COLO829 (cell line): ENCODE measurements at places on chromosomes 16 and 17.

GRCh38 chr17:71032746-71033273 is 863.5 kb downstream of the KCNJ2 start:
- no peak for DNase-seq

- DNase-seq = no peak
Observed at GRCh38 chr16:35370617-35371016, 1911.2 kb downstream of the TP53TG3F start.

DNA sequence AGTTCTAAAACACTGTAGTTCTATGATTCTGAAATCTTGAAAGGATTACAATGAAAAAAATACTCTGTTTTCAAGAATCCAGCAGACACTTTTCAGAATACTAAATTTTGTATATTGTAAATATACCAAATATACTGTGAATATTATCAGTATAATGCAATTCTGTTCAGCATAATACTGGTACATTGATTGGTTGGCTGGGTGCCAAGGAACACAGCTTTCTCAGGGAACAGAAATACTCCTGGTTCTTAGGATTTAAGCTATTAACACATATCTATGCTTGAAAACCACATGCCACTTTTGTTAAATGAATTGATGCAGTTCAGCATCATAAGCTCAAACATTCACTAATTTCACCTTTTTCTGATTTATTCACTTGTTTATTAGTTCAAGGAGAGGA is 2.5 kb upstream of the GINS3 start:
- DNase-seq = no peak

DNA sequence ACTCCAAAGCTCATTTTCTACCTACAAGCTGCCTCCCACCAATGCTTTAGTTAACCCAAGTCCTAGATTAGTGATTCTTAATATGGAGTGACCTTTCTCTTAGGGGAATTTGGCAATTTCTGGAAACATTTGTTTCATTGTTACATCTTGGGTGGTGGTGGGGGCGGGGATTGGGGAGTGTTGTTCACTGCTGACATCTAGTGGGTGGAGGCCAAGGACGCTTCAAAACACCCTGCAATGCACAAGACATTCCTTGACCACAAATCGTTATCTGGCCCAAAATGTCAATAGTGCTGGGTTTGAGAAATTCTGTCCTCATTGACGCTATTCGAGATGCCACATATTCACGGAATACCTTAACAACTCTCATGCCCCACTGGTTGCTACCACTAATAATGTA is 282.9 kb downstream of the RBFOX1 start:
- no peak for DNase-seq

DNA sequence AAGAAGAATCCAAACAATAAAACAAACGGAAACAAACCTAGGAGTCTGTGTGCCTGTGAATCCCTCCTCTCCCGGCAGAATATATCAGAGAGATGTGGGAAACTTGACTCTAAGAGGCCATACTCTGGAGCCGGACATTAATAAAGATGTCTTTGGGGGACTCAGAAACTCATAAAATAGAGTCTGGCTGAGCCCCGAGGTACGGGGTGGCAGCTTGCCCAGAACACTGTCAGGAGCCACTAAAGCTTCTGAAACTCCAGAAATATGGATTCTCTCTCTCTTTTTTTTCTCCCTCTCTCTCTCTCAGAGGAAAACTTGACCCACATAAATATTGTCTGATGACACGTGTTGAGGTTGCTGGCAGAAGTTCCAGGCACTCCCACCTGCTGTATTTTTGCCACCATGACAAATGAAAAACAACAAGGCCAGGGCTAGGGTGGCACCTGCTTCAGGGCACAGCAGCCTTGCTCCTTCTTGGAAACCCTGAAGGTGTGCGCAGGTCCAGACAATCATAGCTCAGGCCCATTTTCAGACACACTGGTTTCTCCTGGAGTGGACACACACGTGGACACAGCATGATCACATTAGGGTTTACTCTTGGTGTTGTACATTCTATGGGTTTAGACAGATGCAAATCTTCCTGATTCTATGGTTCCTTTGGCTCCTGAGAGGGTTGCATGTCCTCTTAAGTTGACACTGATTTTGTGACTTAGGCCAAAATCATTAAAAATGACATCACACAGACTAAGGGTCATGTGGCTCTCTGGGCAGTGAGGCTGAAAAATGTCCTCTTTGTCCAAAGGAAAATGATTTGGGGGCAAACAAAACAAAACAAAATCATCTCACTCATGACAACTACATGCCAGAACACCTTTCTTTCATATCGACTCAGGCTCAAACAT is 282.6 kb upstream of the IRX3 start:
- no peak for DNase-seq

GRCh38 chr16:30063278-30063892 is 2.2 kb upstream of the ALDOA start:
- DNase-seq = no peak

DNA sequence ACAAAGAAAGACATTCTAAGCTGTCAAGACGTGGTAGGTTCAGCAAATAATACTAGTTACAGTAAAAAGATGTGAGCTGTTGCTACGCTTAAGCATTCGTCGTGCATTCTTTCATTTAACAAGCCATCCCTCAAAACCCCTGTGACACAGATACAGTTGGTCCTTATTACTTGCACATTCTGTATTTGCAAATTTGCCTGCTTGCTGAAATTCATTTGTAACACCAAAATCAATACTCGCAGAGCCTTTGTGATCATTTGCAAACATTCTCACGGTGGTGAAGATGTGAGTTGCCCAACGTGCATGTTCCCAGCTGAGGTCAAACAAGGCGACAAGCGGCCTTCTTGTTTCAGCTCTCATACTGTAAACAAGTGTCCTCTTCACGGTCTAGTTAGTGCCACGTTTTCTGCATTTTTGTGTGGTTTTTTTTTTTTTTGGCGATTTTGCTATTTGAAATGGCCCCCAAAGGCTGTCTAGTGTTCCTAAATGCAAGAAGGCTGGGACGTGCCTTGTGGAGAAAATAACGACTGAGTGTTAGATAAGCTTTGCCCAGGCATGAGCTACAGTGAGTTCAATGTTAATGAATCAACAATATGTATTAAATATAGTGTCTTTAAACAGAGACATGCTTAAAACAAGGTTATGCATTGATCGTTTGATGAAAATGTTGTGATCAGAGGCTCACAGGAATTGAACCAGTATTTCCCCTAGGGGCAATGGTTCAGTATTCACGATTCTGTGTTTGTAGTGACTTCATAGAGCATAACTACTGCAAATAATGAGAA is 84.1 kb downstream of the RAB11FIP4 start:
- DNase-seq = no peak

- no peak for DNase-seq
Observed at GRCh38 chr17:50318501-50319285, 27.2 kb upstream of the XYLT2 start.

DNA sequence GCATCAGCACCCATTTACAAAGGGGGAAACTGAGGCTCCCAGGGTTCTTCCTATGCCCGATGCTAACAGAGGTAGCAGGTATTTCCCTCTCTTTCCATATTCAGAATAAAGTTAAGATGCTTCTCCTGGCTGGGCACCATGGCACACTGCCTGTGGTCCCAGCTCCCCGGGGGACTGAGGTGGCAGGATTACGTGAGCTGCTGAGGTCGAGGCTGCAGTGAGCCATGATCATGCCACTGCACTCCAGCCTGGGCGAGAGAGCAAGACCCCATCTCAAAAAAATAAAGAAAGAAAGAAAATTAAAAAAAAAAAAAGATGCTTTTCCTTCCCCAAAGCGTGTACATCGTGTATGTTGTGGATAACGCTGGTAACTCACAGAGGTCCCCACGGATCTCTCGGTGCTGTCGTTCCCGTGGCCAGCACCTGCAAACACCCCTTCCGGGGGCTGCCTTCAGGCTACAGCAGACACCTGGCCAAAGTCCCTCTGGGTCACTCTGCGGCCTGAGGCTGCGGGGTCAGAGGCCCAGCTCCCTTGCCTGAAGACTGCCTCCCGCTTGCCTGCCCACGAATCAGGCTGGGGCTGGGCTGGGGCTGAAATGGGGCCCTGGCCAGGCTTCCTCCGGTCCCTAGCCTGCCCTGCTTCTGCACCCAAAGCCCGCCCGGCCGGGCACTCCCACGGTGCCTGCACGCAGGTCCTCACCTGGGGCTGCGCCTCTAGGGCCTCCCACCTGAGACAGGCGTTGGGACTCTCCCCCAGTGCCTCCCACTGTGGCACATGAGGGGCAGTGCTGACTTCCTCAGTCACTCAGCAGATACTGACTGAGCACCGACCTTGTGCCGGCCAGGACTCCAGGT is 63.1 kb downstream of the ZDHHC7 start:
- DNase-seq = no peak

- DNase-seq = no peak
Observed at GRCh38 chr17:66347661-66348514, 45.5 kb downstream of the PRKCA start.

DNA sequence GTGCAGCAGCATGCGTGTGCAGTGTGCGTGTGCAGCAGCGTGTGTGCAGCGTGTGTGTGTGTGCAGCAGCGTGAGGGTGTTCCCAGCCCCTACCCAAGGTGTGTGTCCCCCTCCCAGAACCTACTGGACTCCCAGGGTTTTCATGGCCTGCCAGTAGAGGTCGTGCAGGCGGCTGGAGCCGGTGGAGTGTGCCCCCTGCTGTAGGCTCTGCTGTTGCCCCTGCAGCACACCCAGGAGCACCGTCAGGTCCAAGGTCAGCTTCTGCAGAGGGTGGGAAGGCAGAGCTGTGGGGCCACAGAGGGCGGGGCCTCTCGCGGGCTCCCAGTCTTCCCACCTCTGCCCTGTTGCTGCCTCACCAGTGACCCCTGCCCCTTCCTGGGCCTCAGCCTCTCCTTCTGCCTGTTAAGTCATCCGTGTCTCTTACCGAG is 14.9 kb downstream of the MYBBP1A start:
- no peak for DNase-seq

- peak; percentile 90 for DNase-seq
Observed at GRCh38 chr16:28846080-28846932, at the start of gene TUFM. Gene TUFM (minus strand): TSS chr16:28846348. CDS start chr16:28846269, 79 bp downstream.

DNA sequence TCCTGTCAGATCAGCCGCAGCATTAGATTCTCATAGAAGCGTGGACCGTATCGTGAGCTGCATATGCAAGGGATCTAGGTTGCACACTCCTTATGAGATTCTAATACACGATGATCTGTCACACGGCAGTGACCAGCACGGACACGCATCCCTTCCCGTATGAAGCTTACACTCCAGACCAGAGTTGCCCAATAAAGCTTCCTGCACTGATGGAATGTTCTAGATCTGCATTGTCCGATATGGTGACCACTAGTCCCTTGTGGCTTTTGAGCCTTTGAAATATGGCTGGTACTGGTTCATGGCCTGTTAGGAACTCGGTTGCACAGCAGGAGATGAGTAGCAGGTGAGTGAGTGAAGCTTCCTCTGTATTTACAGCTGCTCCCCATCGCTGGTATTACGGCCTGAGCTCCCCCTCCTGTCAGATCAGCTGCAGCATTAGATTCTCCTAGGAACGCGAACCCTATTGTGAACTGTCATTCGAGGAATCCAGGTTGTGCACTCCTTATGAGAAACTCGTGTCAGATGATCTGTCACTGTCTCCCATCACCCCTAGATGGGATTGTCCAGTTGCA is 49.8 kb upstream of the ZCCHC14 start:
- DNase-seq = no peak

GRCh38 chr17:79011451-79012147 is 2.0 kb upstream of the CANT1 start:
- DNase-seq = no peak

GRCh38 chr16:87918338-87918737 is 18.0 kb downstream of the CA5A start:
- no peak for DNase-seq

GRCh38 chr16:68466174-68466573 is 17.9 kb upstream of the SMPD3 start:
- DNase-seq = no peak

- DNase-seq = no peak
Observed at GRCh38 chr17:74431568-74432423, at the start of gene GPRC5C. Gene GPRC5C (plus strand): TSS chr17:74432088. CDS start chr17:74439777, 7,689 bp downstream.

DNA sequence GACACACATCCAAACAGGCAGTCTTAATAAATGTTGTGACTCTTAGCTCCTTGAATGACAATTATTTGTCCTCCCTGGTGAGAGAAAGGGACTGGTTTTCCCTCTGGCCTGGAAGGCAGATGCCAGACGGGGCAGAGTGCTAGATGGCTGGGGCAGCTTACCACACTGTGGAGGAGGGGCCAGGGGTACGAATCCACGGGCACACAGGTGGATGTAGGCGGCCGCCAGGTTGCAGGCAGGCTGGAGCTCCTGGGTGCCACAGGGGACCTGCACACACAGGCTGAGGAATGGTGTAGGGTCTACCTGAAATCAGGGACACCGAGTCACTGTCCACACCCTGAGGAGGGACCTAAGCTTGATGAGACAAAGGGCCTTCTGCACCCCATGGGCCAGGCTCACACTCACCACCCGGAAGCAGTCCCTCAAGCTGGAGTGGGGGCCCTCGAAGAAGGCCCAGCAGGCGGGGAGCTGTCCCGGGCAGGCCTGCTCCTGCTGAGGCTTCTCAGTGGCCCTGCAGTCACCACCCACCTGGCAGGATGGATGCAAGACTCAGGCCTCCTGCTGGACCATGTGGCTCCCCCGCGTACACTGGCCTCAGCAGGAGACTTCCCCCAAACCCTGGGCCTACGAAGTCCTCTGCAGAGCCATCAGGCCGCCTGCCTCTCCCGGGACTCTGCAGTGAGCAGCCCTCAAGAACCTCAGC is 38.4 kb downstream of the RMI2 start:
- no peak for DNase-seq

DNA sequence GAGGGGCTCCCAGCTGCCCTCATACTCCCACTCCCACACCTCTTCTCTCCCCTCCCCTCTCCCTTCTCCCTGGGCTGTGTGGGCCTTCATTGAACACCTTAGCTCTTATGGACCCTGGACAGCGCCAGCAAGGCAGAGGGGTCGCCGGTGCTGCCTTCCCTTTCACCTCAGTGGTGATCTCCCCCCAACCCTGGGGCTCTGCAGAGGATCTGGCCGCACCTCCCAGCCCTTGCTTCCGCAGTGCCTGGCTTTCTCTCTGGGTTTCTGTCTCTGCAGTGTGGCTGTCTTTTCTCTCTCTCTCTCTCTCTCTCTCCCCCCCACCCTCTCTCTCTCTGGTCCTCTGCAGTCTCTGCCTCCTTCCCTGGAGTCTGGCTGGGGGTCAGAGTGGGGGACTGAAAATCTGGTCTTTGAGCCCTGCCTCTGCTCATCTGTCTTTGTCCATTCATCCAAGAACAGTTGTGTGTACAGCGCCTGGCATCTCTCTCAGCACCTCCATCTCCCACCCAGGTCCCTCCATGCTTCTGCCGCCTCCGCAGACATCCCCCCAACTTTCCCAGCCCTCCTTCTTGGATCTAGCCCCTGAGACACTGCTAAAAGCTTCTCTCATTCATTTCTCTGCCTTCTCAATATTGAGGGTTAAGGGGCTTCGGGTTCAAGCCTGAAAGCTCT is 1.1 kb downstream of the SEZ6L2 start:
- DNase-seq = no peak

DNA sequence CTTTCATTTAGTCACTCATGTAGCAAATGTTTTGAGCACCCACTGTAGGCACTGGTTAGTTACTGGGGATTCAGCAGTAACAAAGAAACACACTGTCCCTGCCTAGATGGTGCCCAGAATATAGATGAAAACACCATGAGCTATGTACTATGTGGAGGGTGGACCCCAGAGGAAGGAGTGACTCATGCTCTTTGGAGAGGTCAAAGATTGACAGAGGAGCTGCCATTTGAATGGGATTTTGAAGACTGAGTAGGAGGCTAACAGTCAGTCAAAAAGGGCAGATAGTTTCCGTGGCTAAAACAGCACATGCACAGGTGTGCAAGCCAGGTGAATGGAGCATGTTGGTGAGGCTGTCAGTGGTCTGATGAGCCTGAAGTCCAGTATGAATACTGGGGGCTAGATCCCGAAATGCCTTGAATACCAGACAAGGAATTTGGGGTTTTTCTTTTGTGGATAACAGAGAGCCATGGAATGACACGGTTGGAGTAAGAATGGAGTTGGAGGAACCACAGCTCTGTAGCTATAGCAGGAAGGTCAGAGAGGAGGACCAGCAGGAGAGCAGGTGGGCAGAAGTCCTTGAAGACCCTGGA is 6.1 kb downstream of the IL21R start:
- peak; percentile 97 for DNase-seq
